ENCODE measurements at places on chromosomes 3 and 15.

- no peak for DNase-seq
Measured at GRCh38 chr3:31724651-31725050, 191.9 kb downstream of the STT3B start.

DNA sequence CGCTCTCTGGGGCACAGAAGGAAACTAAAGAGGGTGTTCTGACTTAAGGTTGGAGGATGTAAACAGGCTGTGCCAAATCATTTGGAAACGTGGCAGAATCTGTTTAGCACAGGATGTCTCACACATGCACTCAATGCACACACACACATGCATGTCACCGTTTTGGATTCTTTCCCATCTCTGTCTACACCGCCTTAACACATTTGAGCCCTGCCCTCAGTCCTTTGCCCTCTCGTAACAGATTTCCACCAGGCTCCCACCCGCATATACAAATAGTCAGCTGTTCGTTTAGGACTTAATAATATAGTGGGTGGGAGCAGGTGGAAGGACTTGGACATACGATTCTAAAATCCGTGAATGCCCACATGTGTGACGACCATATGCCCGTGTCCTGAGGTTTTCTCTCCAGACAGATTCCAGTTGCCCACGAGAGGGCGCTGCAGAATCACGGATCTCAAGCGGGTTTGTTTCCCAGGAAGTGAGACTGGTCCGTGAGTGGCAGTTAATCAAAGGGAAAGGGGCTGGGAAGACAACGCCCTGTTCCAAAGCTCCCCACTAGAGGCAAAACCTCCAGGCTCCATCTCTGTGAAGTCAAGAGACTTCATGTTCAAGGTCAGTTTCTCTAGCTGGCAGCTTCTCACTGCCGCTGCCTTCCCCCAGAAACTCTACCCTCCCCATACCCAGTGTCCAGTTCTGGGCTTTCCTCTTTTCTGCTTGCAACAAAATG, 44.5 kb downstream of the NOX5 start:
- peak; percentile 66 for DNase-seq

DNA sequence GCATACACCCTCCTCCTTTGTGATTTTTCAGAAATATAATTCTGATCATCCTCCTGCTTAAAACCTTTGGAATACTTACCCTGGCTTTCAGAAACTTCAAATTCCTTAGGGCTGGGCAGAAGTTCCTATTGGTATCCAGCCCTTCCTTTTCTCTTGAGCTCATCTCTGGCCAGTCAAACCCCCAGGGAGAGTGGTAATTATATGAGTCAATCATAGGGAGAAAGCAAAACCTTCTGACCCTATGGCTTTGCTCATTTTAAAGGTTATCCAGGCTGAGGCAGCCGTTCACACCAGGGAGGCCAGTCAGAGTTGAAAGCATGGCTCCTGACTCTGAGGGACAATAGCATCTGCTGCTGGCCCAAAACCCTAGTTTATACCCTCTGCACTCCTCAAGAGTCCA, 23.9 kb upstream of the CTNNB1 start:
- no peak for DNase-seq

- no peak for DNase-seq
Measured at GRCh38 chr3:134694946-134695543, 44.2 kb upstream of the KY start.

DNA sequence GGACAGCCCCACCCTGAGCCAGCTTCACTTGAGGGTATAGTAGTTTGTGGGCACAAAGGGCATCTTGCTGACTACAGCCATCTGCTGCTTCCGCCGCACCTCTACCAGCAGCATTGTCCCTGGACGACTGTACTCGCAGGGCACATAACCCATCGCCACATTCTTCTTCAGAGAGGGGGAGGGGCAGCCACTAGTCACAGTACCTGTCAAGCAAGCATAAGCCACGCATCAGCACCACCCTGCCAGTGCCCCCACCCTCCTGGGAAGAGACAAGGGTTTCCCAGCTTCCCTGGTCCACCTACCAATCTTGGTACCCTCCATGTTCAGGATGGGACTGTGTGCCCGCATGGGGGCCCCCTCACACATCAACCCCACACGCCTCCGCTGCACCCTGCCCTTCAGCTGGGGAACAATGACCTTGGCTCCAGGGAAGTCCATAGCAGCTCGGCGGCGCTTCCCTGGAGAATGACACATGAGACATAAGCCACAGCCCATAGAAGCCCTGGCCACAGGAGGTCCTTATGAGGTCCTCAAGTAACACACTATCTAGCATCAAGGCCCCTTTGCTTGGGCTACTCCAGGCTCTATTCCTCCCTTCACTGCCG, 4.7 kb downstream of the AMT start:
- DNase-seq = no peak

DNA sequence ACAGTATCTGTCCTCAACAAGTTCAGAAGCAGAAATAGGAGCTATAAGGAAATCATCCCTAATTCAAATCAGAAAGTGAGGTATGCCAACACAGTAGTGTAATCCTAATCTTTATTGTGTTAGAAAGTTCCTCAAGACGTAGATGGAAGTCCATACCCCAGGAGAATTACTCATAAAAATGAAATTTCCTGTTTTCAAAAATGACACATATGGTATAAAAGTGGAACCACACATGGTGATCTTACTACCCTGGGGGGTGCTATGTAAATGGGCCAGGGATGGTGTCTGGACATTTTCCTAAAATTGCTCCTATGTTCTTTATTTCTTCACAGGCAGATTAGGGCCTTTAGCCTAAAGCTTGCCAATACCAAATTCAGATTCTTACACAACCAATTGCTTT, 204.1 kb downstream of the ARRDC4 start:
- no peak for DNase-seq

- DNase-seq = no peak
Measured at GRCh38 chr3:185069037-185070030, 83.5 kb downstream of the C3orf70 start.

- no peak for DNase-seq
Measured at GRCh38 chr3:128504963-128505730, 12.1 kb upstream of the GATA2 start.

GRCh38 chr3:133915685-133916658, 20.3 kb upstream of the RAB6B start:
- no peak for DNase-seq

DNA sequence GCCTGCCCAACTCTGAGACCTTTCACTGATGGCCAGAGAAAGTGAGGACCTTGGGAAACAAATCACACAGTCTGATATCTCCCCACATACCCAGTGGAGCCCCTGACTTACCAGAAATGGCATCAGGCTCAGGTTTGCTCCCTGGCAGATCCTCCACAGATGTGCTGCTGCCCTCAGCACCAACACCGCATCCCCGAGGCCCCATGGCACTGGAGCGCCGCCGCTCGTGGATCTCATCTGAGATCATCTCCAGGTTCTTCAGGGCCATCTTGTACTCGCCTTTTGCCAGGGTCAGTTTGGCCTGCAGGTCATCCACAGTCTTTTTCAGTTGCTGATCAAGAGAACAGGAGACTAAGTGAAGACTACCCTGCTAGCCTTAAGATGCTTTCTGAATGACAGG, 52.7 kb downstream of the CAPN7 start:
- no peak for DNase-seq

DNA sequence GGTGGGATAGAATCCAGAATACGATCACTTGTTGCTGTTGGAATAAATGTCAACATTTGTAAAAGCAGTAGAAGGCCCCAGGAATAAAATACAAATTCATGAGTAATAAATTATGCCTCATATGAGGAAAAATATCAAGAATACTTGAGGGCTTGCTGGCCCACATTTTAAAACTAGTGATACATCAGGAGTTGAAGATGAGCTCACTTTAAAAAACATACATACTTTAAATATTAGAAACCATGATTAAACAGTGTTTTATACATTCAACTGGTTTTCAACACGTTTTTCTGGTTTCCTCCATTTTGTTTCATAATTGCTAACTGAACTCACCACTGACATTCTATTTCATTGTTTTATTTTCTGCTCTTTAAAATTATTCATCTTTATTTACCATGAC, 141.4 kb downstream of the TFG start:
- no peak for DNase-seq

- DNase-seq = no peak
Measured at GRCh38 chr3:115111632-115112031, 35.5 kb downstream of the ZBTB20 start.

- DNase-seq = no peak
Measured at GRCh38 chr15:31175484-31175883, 74.0 kb upstream of the TRPM1 start.

GRCh38 chr3:45616158-45616557, 21.6 kb downstream of the LIMD1 start:
- no peak for DNase-seq

GRCh38 chr3:184379358-184380184, at the start of gene CHRD:
TSS of gene CHRD (plus strand) at chr3:184380054. CDS start at chr3:184380319, 265 bp downstream.
- no peak for DNase-seq

DNA sequence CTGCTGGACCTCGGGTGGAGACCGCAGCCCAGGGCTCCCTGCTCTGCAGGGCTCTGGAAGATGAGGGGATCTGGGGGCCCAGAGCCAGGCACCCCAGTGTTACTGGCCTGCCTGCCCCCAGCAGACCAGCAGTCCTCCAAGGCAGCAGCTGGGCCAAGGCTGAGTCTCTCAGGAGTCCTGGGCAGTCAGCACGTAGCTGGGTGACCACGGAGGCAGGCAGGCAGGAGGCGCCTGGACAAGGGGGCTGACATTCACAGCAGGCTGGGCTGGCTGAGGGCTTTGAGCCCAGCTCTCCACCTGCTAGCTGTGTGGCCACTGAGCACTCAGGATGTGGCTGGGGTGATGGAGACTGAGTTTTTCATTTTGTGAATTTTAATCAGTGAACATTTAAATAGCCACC, 67.9 kb downstream of the IQSEC1 start:
- DNase-seq = no peak

GRCh38 chr3:142275856-142276255, 50.5 kb upstream of the GK5 start:
- DNase-seq = no peak

DNA sequence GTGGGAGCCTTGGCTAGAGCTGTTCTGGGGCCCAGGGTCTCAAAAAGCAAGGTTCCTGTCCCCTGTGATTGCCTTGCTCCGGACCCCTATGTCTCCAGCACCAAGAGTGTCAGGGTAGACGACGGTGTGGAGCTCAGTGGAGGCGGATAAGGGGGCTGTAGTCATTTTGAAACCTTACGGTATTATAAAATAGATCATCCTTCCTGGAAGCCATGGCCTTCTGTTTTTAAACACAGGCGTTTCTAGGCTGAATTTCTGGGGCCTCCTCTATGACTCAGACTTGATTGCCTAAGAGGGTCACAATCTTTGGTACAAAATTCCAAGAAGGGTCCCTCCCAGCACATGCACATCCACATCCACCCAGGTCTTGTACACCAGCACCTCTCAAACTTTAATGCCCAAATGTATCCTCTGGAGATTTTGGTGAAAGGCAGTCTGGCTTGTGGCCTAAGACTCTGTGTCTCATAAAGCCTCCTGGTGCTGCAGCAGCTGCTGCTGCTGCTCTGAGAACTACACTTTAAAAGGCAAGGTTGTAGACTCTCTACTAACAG, 70.5 kb upstream of the XCR1 start:
- peak; percentile 68 for DNase-seq

GRCh38 chr3:152079980-152080379, 188.7 kb upstream of the MBNL1 start:
- DNase-seq = no peak

DNA sequence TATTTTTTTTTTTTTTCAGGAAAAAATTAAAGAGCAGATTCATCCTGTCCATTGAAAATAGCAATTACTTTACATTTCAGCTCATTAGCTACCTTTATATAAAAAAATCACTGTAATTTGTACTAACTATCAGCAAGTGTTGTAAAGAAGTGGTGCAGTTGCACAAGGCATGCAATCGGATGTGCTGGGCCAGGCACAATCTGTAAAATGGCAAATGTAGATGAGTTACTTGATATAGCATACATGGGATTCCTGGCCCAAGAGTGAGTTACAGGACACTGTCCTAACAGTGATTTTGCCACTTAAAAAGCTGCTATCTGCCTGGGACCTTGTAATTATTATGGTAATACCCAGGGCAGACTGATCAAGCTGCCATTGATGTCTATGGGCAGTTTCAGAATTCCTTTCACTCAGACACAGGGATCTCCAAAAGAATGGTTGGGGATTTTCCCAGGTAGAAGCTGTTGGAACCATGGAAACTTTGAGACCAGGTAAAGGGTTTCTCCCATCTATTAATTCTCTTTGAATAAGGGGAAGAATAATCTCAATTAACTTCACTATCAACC, 182.2 kb upstream of the ICE2 start:
- no peak for DNase-seq

- peak; percentile 63 for DNase-seq
Measured at GRCh38 chr15:31216215-31216911, 110.3 kb upstream of the KLF13 start.

- DNase-seq = no peak
Measured at GRCh38 chr15:75920079-75920478, 16.4 kb downstream of the FBXO22 start.

- DNase-seq = no peak
Measured at GRCh38 chr3:8962226-8962861, 928 bp downstream of the RAD18 start.

- no peak for DNase-seq
Measured at GRCh38 chr3:124089214-124089613, 97.3 kb upstream of the ROPN1 start.

GRCh38 chr3:72134989-72135451, 350.1 kb upstream of the PROK2 start:
- peak; percentile 45 for DNase-seq

DNA sequence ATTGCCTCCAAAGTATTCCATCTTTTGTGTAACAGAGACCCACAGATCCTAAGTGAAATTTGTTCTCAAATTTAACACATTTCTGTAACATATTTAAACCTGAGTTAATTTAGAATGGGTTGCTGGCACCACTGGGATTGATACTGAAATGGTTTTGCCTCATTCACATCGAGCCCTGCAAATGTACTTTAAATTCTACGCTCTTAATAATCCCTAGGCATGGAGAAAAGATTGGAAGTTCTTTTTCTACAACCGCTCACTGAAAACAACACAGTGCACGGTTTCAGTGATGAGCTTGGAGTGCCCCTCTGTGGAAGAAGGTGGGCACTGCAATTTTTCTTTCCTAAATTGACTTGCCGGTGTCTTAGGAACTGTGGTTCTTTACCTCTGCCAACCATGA, 109.9 kb upstream of the ATP11B start:
- peak; percentile 53 for DNase-seq

DNA sequence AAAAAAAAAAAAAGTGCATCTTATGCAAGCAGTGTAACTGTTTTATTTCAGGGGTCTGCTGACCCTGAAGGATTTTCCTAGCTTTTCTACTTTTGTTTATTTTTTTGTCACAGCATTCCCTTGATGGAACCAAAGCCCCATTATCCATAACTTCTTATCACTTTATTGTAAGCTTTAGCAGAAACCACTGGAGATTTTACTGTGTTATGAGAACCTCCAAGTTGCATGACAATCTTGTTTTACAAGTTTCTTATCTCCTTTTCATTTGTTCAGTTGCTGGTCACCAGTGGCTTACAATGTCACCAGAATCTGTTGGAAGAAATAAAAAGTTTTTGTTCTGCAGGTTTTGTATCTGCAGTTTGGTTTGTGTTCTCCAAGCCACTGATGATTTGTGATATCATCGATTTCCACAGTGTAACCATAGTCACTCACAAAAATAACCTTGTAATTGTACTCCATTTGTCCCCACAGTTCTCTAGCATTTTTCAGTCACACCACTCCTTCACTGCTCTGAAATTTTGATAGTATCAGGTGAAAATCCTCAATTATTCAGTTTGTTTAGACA, 660.0 kb downstream of the RBMS3 start:
- DNase-seq = no peak

GRCh38 chr3:15032650-15033049, 32.5 kb downstream of the MRPS25 start:
- DNase-seq = no peak

All from KG1 (cell line).